Stimulated activated CD4-positive, alpha-beta T cell treated with anti-CD3 and anti-CD28 coated beads, Interleukin-1b, Interleukin-23, amount 100 ng/mL, for 48 hours (primary cell): ENCODE measurements at places on chromosomes 1 and 21.

DNA sequence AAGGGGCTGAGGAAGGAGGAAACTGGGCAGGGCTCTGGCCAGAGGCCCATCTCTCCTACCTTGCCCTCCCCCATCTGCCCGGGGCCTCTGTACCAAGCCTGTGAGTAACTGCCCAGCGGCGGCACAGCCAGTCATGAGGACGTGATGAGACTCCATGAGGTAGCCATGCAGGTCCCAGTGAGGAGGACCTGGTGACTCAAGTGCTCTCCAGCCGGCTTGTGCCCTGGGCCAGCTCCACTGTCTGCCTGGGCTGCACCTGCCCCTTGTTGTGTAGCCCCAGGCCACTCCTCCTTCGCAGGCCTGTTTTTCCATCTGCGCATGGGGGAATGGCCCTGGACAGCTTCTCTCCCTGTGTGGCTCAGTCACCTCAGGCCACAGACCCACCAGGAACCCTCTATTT, 42.0 kb upstream of the PADI1 start:
- no peak for DNase-seq

GRCh38 chr1:117679299-117679698, 73.5 kb downstream of the TENT5C start:
- DNase-seq = no peak

- no peak for DNase-seq
Observed at GRCh38 chr21:38787016-38787415, 18.7 kb upstream of the ETS2 start.

DNA sequence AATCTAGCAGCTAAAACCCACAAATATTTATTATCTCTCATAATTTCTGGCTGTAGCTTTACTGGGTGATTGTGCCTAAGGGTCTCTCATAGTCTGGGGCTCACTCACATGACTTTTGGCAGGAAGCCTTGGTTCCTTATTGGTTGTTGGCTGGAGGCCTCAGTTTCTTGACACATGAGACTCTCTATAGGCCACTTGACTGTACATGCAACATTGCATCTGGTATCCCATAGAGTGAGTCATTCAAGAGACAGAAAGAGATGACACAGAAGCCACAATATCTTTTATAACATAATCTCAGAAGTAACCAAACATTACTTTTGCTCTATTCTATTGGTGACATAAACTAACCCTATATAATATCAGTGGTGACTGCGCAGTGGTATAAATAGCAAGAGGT, 128.5 kb upstream of the HNRNPU start:
- DNase-seq = no peak

DNA sequence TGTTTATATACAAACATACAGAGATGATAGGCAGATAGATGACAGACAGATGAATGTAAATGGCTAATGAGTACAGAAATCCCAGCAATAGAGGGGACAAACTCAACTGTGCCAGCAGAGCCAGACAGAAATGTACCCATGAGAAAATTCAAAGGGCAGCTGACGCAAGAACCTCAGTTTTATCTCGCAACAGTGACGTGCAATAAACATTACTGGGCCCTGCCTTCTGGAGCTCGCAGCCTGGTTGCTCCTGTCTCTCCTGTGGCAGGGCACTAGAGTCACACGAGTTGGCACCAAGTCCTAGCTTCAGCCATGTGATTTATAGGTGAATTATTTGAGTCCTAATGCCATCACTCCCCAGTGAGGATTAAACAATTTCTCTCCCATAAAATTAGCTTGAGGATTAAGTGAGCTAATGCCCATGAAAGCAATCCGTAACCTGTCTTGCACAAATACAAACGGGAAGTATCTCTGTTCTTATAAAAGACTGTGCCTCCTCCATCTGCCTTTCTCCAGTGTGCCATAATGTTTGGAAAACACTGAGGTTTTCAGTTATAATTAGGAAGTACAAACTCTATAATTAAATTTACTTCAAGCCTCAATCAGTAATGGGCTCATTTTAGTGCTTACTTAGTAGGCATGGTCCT, 50.7 kb downstream of the VAV3 start:
- DNase-seq = no peak

DNA sequence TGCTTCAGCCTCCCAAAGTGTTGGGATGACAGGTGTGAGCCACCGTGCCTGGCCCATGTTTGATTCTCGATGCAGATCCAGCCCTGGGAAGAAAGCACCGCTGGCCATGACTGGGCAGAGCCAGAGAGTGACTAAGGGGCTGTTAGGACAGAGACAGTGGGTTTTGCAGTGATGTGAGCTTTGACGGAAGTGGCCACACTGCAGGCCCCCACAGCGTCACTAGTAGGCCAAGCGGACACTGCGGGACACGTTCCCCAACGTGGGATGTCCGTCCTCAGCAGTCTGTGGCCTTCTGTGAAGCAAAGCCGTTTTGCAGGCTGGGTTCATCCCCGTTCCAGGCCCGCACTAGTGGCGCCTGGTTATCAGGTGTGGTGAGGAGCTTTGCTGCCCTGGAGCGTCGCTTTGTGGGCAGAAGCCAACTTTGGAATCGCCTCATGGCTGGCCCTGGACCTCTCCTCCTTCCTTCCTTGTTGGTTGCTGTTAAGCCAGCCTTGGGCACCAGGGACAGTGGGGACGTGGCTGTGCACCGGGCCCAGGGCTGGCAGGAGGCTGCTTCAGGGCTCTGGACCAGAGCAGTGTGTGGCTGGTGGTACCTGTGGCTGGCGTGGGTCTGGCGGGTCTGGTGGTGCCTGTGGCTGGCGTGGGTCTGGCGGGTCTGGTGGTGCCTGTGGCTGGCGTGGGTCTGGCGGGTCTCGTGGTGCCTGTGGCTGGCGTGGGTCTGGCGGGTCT, 41.2 kb downstream of the SKI start:
- DNase-seq = no peak

GRCh38 chr1:15413563-15414444, 4.1 kb downstream of the EFHD2 start:
- no peak for DNase-seq

DNA sequence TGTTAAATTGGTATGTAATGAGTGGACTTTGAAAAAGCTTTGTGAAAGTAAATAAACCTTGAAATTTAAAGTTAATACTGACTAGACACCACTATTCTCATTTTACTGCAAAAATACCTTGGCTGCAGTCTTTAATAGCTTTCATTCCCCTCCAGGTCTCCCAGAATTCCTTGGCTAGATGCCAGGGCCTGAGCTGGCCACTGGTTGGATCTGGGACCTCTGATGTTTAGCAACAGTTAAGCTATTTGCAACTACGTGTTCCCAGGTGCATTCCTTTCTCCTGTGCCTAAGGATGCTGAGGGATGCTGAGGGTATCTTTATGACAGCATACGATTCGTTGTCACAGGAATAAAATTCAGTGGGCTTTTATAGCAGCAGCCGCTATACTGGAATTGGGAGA, 938.7 kb downstream of the TTLL7 start:
- DNase-seq = no peak

DNA sequence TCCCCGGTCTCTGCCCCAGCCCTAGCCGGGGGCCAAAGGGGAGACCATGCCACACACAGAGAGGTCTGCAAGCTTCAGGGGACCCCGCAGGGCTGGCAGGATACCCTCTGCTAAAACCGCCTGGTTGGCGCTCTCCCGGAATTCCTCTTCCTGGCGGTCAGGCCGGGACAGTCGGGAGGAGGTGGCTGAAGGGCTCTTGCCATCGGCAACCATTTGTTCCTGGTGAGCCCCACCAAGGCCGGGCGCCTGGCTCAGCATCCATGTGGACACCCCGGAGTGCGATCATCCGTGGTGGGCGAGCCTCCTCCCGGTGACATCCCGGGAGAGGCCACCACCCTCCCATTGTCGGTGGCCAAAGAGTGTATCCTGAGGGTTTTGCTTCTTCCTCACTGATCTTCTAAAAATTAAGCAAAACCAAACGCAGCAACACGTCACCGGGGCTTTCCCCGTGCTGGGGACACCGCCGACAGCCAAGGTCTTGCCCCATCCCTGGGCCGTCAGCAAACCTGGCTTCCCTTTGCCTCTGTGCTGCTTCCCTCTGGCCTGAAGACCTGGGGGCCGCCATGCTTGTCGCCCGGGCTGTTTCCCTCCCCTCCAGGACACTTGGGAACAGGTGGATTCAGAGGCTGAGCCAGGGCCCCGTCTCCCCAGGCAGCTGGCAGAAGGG, 59.1 kb upstream of the TTC34 start:
- DNase-seq = no peak

GRCh38 chr1:150683914-150684313, 13.0 kb downstream of the GOLPH3L start:
- DNase-seq = no peak

- no peak for DNase-seq
Observed at GRCh38 chr1:207259391-207259790, 62.1 kb upstream of the CD55 start.

GRCh38 chr1:54991939-54992338, 6.8 kb upstream of the BSND start:
- DNase-seq = no peak

DNA sequence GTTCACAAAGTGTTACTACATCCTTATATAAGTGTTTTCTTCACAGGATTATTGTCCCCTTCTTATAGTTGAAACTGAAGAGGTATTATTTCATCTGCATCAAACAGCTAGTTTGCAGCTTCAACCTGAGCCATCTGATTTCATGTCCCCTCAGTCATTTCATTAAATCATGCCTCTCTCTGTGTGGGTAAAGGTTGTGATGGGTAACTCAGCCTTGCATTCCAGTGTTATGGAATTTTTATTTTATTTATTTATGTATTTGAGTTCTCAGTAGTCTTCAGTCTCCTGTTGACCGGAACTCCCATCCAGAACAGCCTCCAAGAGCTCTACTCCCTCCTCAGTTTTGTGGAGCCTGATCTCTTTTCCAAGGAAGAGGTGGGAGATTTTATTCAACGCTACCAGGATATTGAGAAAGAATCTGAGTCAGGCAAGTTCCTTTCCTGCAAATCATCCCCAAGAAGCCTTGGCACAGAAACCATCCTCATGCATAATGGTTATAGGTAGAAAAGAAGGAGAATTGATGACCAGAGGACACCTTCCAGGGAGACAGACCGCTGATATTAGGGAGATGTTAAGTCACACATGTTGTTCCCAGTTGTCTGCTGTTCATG, 21.8 kb downstream of the CHD1L start:
- no peak for DNase-seq

- no peak for DNase-seq
Observed at GRCh38 chr1:241240069-241240468, 116.9 kb downstream of the RGS7 start.

- no peak for DNase-seq
Observed at GRCh38 chr1:41382480-41383090, 21.4 kb downstream of the FOXO6 start.

DNA sequence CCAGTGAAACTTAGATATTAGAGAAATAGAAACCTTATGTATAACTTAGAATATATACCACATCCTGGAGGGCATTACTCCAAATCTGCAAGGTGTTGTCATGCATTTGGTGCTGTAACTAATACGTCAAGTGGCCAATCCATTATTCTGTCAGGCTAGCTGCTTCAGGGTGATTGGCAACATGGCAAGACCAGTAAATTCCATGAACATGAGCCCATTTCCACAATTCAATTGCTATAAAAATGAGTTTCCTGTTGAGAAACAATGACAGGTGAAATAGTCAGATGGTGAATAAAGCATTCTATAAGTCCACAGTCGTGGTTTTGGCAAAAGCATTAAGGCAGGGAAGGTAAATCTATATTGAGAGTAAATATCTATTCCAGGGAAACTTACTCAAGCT, 566.0 kb downstream of the ADGRL2 start:
- no peak for DNase-seq

DNA sequence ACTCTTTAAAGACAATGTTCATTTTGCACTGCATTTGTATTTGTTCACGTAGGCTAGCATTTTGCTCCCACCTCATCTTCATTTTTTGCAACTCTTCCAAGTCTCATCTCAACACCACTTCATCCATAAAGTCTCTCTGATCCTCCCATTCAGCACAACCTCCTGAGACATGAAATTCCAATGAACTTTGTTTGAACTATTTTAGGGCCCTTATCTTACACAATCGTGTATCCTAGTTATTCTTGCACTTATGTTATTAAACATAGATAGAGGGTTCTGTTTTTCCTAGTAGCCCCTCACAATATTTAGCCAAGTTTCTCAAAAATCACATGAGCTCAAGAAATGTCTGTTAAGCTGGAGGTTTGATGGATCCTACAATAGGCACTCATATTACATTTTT, 500.5 kb upstream of the ADAMTS5 start:
- no peak for DNase-seq

- DNase-seq = no peak
Observed at GRCh38 chr1:17060306-17060749, 6.5 kb upstream of the SDHB start.

DNA sequence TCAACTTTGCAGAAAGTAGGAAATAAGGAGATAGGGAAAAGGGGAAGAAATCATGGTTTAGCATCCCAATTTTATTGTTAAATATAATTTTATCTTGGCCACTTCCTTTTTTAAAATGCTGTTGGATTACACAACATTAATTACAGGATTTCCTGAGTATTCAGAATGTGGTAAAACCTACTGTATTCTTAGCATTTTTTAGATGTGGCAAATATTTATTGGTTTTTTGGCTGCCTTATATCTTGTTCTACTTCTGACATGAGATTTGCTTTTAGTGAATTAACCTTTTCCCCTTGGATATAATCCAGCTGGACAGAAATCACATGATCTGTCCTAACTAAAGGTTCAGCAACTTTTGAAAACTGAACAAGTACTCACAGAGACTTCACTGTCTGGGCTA, 104.9 kb downstream of the PTGS2 start:
- no peak for DNase-seq

DNA sequence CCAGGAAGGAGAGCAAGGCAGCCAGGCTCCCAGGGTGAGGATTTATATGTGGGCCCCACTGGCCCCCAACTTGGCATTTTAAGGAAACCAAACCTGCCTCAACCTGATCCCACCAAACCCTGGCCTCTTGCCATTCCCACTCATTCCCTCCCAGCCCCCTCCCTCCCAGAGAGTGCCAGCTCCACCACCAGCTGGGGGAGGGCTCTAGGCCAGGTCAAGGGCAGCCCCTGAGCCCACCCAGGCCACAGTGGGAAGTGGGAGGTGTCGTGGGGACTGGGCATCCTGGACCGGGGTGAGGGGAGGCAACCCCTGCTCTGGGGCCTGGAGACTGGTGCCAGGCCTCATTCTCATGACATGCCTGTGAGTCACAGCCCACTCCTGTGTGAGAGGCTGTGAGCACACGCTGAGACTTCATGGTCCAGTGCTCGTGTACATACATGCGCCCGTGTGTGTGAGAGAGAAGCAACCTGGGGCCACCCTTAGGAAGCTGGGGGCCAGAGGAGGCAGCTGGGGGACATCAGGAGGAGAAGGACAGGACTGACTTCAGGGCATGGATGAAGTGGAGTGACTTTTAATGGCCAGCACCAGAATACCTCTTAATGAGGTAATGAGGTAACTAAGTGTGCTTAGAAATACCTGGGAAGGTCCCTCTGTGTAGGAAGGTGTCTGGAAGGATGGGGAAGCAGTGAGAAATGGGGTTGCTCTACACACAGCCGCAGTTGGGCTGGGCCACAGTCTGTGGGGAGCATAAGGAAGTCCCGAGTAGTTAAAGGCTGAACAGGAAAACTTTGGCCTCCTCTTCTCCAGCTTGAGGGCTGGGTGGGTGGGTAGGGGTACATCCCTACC, at the start of gene S100A2:
Gene S100A2 (minus strand): TSS at position 316 of the 846 bp plus-strand sequence. CDS start 1,967 bp downstream, outside the sequence.
- peak; percentile 77 for DNase-seq

- DNase-seq = no peak
Observed at GRCh38 chr1:50080904-50081586, 27.7 kb upstream of the ELAVL4 start.

GRCh38 chr1:62364721-62365120, 45.5 kb upstream of the KANK4 start:
- DNase-seq = no peak
